ENCODE measurements at places on chromosomes 3 and 15.

- DNase-seq, result peak; percentile 62
Observed at GRCh38 chr3:186217820-186218164, 108.9 kb upstream of the ETV5 start.

- DNase-seq, result peak; percentile 75
Observed at GRCh38 chr3:149277331-149277813, 55.7 kb upstream of the CP start.

GRCh38 chr3:134743006-134743405 lies 52.1 kb upstream of the EPHB1 start:
- no peak for DNase-seq

DNA sequence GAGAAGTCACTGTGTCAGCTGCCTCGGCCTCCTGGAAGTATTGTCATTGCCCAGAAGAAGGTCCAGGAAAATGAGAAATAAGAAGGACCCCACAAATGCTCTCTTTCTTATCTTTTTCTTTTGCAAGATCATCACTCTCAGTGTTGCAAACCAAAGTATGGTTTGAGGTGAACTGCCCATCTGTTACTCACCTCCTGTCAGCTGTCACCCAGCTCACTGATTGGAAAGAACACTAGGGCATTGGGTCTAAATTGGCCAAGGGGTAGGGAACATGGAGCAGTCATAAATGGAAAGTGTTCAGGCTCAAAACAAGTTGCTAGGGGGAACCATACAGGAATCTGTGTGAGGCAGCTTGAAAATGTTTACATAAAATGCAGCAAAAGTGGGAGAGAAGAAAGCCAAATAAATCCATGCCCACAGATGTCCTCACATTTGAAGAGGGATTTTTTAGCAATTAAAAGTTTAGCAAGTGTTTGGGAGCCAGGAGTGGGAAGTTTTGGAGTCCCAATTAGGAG lies 431.2 kb upstream of the THBS1 start:
- DNase-seq, result no peak

DNA sequence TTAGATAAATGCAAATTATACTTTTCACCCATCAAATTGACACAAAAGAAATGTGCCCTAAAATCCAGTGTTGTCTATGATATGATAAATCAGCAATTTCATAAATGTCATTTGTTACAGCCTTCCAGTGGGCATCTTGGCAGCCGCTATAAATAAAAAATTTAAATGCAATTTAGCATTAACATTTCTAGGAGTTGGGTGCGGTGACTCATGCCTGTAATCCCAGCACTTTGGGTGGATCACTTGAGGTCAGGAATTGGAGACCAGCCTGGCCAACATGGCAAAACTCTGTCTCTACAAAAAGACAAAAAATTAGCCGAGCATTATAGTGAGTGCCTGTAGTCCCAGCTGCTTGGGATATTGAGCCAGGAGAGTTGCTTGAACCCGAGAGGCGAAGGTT lies 65.9 kb upstream of the POMGNT2 start:
- DNase-seq, result no peak

DNA sequence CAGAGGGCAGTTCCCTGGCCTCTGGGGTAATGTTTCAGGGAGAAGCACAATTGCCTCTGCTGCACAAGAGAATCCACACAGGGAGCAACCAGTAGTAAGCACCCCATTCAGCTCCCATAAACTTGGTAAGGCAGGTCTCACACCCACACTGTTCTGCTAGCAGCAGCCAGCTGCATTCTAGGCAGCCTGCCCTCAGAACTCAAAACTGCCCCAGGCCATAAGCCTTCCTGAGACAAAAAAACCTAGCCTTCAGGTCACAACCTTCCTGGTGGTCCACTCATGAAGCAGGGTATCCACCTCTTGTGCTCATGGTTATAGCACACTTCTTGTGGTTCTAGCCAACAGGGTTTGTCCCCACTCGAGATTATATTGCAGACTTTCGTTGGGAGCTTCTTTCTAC lies 33.7 kb upstream of the ABI3BP start:
- no peak for DNase-seq

DNA sequence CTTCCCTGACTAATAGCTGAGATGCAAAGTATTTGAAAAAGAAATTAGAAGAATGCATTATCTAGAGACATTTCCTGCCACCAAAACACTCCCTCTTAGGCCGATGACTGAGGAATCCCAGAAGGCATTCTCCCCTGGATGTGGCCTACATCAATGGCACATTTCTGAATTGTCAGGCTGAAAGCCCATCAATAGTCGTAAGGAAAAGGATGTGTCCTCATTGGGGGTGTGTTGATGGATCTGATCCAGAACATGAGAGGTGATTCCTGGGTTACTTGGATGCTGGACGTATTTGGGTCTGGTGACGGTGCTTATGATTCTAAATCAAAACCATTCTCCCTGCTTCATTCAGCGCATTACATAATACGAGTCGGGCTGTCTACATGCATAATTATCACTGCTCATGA lies 216.9 kb upstream of the CDIN1 start:
- DNase-seq, result no peak

DNA sequence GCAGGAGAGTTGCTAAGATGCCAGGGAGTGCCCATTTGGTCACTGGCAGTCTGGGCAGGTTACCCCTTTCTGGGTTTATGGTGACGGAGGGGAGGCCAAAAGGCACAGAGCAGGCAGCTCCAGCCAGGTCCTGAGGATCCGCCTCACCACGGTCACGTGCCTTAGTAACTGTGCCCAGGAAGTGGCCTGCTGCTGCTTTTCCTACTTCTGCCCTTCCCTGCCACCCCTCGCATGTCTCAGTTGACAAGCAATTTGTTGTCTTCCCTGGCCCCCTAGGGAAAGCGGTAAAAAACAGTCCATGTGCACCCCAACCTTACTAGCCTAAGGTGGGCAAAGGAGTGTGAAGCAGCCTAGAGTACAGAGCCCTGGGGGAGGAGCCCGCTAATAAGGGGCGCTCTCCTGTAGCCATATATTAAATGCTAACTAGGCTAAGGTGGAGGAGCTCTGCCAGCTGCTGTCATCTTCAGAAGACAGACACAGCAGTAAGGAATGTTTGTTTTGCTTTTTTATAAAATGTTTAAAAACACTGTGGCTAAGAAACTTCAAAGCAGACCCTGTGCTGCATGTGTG lies 9.1 kb upstream of the LIPH start:
- no peak for DNase-seq

DNA sequence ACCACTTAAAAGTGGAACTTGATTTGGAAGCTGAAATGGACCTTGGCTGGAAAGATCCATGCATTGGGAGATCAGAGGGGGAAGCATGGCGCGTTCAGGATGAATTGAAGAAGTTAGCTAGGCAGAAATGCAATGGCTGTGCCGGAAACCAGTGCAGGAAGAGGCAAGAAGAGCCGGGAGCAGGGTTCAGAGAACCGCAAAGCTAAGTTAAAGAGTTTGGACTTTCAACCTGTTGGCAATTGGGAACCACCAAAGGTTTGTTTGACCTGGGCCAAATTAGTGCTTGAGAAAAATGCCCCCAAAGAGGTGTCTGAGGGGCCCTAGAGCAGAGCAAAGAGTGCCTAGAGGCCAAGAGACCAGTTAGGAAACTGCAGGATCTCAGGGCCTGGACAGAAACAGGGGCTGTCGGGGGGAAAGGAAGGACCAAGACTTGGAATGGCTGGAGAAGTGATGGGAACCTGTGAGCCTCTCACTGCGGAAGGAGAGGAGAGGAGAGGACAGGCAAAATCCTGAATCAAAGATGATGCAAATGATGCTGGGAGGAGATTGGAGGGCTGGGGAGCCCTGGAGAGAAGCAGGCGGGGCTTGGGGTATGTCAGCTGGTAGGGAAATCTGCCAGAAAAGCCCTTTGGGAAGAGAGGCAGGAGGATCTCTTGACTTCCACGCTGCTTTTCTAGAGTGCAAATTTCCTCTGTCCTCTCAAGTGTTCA lies 49.3 kb downstream of the FAM174B start:
- DNase-seq, result no peak

DNA sequence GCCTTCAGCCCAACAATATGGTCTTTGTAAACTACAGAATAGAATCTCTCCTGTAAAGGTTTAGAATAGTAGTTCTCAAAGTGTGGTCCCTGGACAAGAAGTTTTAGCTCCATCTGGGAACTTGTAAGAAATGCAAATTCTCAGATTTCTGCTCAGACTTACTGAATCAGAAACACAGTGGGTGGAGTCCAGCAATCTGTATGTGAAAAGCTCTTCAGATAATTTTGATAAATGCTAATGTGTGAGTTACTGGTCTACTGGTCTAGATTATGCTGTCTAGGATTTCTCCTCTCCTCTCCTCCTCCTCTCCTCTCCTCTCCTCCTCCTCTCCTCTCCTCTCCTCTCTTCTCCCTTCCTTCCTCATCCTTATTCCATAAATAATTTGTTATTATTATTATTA lies 57.5 kb downstream of the RBMS3 start:
- DNase-seq, result no peak

- no peak for DNase-seq
Observed at GRCh38 chr15:63636518-63637061, 39.4 kb downstream of the FBXL22 start.

- DNase-seq, result peak; percentile 70
Observed at GRCh38 chr3:119911748-119912147, 129.8 kb downstream of the NR1I2 start.

- no peak for DNase-seq
Observed at GRCh38 chr3:11611341-11611799, 32.3 kb downstream of the VGLL4 start.

DNA sequence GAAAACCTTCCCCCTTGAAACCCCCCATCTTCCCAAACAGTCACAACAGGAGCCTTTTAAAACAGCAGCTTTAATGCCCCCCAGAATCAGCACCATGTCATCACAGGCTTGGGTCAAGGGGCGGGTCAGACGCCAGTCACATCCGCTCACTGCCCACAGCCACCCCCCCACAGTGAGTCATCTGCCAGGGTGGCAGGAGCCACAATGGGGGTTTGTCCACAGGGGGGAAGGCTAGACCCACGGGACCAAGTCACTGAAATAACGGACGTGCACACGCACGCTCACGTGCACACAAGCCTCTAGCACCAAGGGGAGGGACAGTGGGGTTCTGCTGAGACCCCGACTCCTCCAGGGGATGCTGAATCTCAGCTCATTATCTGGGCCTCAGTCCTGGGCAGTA lies 441 bp upstream of the UCN2 start:
- DNase-seq, result no peak

- DNase-seq, result no peak
Observed at GRCh38 chr3:57048052-57048671, 12.3 kb upstream of the SPATA12 start.

- DNase-seq, result no peak
Observed at GRCh38 chr15:35330916-35331315, 215.0 kb downstream of the DPH6 start.

DNA sequence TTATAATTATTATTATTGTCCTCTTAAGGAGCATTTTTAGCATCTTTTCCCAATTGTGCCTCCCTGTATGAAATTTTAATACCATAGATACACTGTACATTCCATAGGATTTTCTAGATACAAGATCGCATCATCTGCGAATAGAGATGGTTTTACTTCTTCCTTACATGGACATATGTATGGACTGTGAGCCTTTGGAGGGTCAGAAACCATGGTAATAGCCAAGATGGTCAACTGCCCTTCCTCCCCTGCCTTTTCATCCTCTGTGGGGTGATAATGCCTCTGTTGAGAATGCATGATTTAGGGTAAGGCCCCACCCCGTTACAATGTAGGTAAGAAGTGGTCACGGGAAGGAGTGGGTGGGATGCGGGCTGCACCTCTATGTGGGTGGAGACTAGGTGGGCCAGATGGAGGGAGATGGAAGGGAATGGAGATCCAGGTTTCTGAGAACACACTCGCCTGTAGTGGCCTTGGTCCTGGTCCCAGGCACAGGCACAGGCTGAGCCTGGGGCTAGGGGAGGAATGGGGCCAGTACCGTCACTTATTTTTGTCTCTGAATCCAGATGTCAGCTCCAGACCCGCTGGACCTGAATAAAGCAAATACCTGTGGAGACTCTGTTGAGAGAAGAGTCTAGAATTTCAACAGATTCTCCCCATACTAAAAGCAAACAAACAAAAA lies 31.7 kb downstream of the GOLGA6A start:
- DNase-seq, result no peak

- no peak for DNase-seq
Observed at GRCh38 chr3:79148786-79149185, 619.0 kb downstream of the ROBO1 start.

DNA sequence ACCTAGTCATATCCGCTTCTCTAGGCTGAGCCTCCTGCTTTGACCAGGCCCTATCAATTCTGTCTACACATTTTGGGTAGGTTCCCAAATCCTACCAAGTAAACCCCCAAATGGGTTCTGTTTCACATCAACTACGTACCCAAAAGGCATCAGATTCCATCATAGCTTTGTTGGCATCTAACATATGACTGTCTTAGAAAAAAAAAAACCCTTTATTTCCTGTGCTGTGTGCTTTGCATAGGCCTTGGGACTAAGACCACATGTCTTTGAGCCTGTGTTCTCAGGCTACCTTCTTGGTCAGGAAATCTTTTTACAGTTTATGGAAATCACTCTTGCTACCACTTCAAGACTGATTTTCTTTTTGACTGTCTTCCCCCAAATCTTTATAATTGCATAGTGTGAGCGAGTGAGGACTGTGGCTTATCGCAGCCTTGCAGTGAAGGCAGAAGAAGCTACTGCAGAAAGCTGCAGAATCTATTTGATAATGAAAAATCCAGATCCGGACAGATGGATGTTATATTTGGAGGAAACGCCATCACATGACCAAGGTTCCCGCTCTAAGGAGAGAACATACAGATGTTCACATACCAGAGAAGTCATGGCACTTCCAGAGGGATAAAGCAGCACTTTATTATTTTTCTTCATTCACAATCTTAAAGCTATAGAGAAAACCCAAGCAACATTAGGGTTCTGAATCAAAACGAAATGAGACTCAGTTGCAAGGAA lies 111.2 kb downstream of the EOMES start:
- no peak for DNase-seq

GRCh38 chr3:110504401-110504800 lies 567.2 kb upstream of the NECTIN3 start:
- DNase-seq, result no peak

DNA sequence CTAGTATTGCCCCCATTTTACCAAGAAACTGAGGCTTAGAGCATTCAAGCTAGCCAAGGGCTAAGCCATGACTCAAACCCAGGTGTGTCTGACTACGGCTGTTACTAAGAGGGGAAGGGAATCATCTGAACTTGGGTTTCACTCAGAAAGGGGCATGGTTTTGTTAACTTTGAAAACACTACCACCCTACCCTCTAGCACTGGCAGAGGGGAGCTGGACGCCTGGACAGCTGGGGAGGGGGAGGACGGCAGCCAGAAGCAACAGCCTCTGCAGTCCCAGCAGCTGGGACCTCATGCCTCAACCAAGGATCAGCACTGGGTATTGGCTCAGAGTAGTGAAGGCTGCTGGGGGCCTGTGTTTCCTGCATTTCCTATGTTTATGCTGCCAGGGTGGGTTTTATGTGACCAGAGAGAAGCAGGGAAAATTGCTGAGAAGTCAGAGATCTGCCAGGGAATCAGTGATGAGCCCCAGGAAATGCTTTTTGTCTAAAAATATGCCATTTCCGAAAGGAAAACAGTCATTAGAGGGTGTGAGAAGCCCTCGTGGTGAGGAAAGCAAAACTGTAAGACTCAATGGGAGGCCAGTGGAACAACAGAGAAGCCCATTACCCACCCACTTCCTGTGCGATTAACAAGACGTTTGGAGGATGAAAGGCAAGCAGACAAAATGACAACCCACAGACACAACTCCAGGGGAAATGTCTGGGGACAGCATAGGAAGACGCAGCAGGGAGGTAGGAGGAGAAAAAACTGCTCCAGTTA lies 41.2 kb downstream of the LIPC start:
- peak; percentile 89 for DNase-seq

Measured in activated CD4-positive, alpha-beta T cell treated with anti-CD3 and anti-CD28 coated beads, Interleukin-2, amount 10 ng/mL, durations not matched to agents 24 days and 14 days (primary cell).